ENCODE measurements at places on chromosomes 7 and 10. TPM values are rescaled to one million over a fixed set of nuclear protein-coding genes. Genes with fewer than 3 reads are reported as not detected.

Gene KCP
- total RNA-seq: 0.19 TPM

DNA sequence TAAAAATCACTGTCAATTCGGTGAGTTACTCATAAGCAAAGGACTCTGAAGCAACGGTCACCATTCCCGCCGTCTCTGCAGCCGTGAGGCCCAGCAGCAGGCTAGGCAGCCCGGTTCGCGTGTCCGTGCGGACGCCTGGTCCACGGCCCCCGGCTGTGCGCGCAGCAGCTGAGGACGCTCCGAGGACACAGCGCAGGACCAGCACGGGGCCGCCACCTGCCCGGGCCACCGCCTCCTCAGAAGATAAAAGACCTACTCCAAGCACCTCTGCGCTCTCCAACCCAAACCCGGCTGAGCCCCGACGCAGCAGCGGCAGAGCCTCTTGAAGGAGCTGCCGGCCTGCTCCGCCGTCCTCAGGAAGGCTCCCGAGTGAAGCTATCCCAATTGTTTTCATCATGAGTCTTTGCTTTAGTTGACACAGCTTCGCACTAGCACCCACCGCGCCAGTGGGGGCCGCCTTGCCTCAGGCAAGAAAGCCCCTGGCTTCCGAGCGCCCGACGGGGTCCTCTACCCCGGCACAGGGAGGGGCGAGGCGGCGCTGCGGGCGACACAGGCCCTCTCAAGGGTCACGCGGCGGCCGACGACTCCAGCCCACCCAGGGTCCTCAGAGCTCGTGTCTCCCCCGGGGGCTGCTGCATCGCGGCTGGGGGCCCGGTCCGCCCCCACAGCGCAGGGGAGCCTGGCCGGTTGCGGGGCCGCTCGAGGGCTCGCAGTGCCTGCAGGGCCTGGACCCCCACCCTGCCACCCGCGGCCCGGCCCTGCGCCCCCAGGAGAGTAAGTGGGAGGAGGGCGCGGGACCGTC is 16.9 kb upstream of the GPR146 start:
- peak; percentile 39 for DNase-seq

DNA sequence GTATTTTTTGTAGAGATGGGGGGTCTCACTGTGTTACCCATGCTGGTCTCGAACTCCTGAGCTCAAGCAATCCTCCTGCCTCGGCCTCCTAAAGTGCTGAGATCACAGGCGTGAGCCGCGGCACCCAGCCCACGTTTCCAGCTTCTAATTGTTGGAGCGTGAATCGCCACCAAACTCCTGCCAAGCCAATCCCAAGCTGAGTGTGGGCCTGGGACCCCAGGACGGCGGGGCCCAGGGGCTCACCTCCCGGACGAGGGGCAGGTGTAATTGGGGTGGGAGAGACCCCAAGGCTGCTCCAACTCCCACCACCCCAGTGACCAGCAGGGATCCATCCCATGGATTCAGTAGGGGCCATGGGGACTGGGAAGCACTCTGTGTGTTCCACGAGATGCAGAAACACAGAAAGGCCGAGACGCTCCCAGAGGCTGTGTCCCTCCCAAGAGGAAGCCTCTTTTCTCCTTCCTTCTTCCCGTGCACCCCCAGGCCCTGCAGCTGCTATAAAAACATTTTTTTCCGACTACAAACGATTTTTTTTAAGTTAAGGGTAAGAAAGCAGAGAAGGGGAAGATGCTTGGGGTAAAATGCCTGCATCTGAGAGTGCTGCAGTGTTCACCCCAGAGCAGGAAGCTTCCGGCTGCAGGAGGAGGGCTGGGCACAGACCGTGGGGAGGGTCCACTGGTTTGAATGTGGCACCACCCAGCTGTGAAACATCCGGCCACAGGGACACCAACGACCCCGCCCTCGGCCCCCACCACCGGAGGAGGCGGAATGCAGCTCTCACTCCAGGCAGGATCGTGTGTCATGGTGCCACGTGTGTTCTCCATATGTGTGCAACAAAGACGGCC is 76.5 kb downstream of the MICALL2 start:
- no peak for DNase-seq

- peak; percentile 94 for DNase-seq
Observed at GRCh38 chr10:62614389-62615157, 189.9 kb upstream of the ADO start.

Gene GIMAP5
- not detected for total RNA-seq

- peak; percentile 97 for DNase-seq
Observed at GRCh38 chr7:100867040-100867775, at the start of gene TRIP6. TRIP6 (plus strand) TSS chr7:100867387; CDS start chr7:100867498, 111 bp downstream.

GRCh38 chr10:19329475-19329874 is 280.9 kb downstream of the MALRD1 start:
- DNase-seq: no peak

Gene EEPD1
- 5.6 TPM for total RNA-seq

Gene PAPSS2
- 8.3 TPM for total RNA-seq

Gene HMX3
- not detected for total RNA-seq

GRCh38 chr10:66414943-66415342 is 510.9 kb upstream of the LRRTM3 start:
- no peak for DNase-seq

Gene PANK1
- 21.9 TPM for total RNA-seq

- DNase-seq: no peak
Observed at GRCh38 chr10:8045726-8046494, 8.6 kb upstream of the GATA3 start.

Gene BUB3
- total RNA-seq: 138 TPM

DNA sequence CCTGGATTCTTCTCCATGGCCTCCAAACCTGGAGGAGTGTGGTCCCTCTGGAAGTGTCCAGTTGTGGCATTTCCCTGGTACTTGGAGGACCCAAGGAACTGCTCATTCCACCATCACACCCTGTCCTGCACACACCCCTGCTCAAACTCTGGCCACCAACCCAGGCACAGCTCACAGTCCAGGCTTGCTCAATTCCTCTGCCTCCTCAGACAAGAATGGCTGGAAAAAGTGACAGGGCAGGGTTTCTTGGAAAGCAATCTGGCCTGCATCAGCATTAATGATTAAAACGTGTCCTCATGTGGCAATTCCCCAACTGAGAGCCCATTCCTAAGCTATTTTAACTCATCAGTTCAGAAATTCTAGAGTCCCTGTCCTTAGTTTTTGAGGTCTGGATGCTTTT is 17.2 kb upstream of the TPST1 start:
- no peak for DNase-seq

DNA sequence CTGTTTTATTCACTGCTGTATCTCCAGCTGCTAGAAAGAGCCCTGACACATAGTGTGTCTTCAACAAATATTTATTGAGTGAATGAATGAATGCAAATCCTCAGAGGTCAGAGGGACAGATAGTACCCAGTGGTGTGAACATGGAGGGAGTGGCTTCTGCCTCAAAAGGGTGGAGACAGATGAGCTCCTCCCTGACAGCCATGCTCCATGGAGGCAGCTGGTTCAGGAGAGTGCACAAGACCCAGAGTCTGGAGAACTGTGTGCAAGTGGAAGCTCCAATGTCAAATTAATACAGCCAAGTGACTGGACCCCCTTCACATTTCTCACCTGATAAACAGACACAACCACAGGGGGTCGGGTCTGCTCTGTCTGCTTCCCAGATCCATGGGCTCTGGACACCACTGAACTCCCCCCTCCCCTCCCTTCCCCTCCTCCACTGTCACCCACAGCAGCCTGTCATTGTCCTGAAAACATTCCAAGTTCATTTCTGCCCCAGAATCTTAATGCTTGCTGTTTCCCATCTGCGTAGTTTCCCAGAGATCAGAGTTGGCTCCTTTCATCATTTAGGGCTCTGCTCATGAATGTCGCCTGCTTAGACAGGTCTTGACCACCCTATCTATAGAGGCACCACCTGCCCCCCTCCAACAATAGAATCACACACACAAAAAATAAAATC is 312.9 kb upstream of the PODXL start:
- no peak for DNase-seq

- DNase-seq: no peak
Observed at GRCh38 chr7:32941181-32941580, 16.1 kb upstream of the FKBP9 start.

GRCh38 chr7:117014673-117015133 is 61.4 kb downstream of the ST7 start:
- peak; percentile 24 for DNase-seq

GRCh38 chr7:82317257-82317721 is 126.3 kb downstream of the CACNA2D1 start:
- DNase-seq: peak; percentile 86

- peak; percentile 98 for DNase-seq
Observed at GRCh38 chr10:130021383-130021950, 57.4 kb upstream of the EBF3 start.

Gene TWIST1
- total RNA-seq: 24.7 TPM

DNA sequence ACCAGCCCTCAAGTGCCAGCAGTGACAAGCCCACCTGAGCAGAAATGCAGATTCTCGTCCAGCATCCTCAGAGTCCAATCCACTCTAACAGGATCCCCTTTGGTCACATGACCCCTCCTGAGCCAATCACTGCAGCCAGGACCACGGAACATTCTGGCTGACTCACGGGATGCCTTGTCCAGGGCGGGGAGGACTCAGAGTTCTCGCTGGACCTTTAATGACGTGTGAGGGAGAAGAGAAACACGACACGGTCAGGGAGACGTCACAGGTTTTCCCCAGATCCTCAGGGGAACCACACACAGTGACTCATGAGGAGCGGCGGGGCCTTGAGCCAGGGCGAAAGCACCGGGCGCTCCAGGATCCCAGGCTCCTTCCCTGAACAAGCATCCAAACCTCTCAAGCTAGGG is 155.7 kb downstream of the PTPRN2 start:
- DNase-seq: peak; percentile 70

Gene SLC18A3
- total RNA-seq: not detected

Gene KLLN
- 1.2 TPM for total RNA-seq

Data from myocyte (in vitro differentiated cells).